Cortex of kidney (tissue), 1 donor: ENCODE measurements at places on chromosomes 12 and 14.

GRCh38 chr14:103213331-103213730 is 90.1 kb downstream of the TNFAIP2 start:
- DNase-seq, result no peak

GRCh38 chr12:124399622-124400021 is 104.7 kb downstream of the RFLNA start:
- DNase-seq, result no peak

DNA sequence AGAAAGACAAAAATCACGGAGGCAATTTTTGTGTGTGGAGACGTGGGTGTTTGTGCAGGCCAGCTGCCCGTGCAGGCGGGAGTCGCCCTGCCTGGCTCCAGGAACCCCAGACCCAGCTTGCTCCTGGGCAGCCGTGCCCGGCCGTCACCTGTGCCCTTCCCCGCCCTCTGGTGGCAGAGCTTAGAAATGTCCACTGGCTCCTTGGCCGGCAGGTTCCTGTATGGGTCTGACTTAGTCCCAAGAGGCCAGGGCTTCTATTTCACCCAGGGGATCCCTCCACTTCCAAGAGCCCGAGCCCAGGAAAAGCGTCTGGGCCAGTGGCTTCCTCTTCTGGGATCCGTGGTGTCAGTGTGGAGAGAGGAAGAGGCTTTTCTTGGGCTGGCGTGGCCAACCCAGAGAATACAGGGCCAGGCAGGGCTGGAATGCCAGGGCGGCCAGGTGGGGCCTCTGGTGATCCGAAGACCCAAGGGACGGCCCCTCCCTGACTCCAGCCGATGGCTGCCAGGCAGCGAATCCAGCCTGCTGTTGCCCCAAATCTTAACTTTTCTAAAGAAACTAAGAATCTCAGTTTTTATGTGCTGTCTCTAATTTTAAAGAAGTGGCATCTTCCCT is 120.9 kb downstream of the TMEM132C start:
- no peak for DNase-seq

DNA sequence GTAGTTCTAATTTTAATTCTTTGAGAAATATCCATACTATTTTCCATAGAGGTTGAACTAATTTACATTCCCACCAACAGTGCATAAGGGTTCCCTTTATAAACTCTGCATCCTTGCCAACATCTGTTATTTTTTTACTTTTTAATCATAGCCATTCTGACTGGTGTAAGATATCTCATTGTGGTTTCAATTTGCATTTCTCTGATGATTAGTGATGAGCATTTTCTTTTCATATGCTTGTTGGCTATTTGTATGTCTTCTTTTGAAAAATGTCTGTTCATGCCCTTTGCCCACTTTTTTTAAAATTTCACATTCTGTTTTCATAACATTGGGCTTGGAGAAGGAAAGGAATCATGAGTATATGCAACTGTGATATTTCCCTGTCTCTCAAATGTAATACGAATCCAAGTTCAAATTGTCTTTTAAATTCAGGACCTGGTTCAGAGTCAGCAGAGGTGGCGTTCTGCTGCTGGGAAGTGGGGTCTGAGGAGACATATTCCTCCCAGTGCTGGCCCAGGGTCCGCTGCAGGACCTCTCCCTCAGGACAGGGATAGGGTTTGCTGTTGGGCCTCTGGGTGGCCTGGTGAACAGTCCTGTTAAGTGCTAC is 81.2 kb upstream of the ETV6 start:
- no peak for DNase-seq

GRCh38 chr12:70443062-70443673 is 77.1 kb downstream of the KCNMB4 start:
- no peak for DNase-seq

DNA sequence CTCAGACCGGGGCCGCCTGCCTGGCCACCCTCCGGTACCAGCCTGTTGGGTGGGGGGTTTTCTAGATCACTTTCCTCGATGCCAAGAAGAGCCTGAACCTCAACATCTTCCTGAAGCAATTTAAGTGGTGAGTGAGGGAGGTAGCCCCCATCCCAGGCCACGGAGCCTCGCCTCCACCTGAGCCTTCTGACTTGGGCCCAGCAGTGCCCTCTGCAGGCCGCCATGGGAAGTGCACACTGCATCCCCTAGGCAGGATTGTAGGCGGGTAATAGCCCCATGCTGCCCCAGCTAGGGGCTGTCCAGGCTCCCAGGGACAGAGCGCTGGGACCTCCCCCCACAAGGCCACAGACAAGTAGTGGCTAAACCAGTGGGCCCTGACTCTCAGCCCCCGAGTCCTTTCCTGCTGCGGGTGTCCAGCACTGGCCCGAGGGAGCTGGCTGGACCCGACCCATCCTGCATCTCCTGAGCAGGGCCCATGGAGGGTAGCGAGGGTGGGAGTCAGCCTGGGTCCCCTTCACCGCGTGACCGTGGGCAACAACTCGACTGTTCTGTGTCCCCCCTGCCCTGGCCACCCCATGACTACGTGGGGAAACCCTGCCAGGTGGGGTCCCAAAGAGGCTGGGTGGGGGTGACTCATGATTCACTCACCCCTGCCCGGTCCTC is 15.3 kb upstream of the ADSS1 start:
- DNase-seq, result no peak

GRCh38 chr14:22418631-22419030 is 170.4 kb downstream of the DAD1 start:
- DNase-seq, result no peak

DNA sequence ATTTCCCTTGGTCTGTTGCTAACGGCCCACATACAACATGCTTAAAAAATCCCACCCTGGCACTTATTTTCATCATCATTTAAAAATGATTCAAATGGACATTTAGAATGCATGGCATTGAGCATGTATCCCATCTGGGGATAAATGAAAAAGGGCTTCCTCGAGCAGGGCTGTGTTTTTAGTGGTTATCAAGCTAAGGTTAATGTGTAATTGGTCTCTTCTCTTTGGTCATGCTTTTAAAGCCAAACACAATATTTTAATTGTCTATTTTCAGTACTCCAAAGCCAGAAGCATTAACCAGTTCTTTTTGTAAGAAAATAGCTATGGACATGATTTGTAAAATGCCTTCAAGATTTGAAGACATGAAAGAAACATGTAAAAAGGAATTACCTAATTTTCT is 1.9 kb upstream of the TRHDE start:
- DNase-seq, result no peak

DNA sequence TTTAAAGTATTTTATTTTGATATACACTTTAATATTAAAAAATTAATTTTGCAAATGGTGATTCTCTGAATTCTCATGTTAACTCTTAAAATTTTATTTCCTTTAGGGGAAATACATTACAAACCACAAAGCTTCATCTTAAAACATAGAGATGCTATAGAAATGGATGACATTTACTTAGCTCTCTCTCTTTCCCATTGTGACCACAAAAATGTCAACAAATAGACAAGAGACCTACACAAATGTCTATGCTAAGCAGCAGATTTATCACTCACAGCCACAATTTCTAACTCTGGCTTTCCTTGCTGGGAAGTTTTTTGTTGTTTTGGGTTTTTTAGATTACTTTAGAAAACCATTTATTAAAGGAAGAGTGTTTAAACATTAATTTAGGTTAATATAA is 19.9 kb upstream of the PHC1 start:
- DNase-seq, result no peak

DNA sequence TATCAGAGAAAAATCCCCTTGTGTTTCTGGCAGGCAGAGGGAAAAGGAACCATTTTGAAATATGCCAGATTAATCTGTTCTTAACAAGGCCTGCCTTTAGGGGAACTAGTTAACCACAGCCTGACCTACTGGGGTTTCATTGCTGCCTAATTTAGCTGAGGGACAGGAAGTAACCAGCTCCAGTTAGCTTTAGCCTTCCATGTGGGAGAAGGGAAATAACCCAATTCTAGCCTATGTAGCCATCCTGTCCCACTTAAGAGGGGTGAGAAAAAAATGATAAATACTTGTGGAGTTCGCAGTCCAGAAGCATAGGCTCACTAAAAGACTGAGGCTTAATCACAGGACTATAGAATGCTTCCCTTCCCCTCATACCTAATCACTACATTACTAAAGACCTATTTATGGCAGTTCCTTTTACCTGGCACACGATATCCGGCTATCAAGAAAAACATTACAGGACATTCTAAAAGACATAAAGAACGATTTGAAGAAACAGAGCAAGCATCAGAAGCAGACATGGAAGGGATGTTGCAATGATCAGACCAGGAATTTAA is 22.8 kb downstream of the COX8C start:
- no peak for DNase-seq

DNA sequence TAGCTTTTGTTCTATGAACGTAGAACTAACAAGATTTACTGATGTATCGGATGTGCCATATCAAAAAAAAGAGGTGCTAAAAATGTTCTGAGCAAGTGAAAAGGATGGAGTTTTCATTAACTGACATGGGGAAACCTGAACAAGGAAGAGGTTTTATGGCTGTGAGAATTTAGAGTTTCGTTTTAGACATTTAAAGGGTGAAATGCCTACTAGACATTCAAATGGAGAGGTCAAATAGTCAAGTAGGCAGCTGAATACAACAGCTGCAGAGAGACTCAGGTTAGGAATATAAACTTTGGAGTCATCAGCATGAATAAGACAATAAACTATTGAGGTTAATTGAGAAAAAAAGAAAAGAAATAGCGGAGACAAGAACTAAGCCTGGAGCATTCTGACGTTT is 364.9 kb upstream of the GARIN6 start:
- no peak for DNase-seq

DNA sequence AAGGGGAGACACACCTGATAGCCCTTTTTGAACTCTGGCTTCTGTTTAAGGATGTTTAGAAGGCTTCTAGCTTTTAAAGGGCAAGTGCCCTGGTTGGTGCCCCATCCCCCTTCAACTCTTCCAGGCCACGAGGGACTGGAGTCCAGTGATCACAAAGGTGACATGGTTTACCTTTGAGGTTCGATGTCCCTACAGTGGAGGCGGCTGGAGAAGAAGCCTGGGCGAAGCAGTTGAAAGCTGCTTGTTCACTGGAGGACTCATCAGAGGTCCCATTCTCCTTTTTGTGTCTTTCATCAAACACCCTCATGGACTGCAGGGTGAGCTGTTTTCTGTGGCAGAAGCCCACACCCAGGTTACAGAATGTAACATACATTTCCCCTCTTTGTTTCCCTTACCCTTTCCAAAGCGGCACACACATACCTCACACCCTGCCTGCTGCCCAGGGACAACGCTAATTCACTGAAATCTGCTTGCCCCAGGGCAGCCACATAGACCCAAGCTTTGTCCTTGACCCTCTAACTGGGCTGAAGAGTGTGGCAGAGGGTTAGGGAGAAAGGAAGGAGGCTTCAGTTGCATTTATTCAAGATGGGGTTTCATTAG is 7.7 kb downstream of the TBX3 start:
- DNase-seq, result no peak

DNA sequence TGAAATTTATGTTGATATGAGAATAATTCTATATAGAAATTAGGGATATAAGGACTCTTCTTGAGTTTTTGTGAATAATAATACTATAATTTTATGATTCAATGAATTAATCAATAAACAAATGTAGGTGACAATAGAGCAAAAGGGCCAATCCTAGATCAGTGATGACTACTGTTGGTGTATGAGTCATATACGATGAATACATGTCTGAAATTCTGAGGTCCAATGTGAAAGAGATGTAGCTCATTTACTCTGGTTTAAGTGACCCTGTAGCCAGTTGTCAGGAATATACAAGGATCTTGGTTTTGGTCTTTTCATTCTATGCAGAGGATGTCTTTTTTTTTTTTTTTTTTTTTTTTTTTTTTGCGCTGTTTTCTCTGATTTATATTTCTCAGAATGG is 72.1 kb upstream of the RTL1 start:
- no peak for DNase-seq

- DNase-seq, result no peak
Measured at GRCh38 chr14:94026889-94027469, 839 bp downstream of the OTUB2 start.

DNA sequence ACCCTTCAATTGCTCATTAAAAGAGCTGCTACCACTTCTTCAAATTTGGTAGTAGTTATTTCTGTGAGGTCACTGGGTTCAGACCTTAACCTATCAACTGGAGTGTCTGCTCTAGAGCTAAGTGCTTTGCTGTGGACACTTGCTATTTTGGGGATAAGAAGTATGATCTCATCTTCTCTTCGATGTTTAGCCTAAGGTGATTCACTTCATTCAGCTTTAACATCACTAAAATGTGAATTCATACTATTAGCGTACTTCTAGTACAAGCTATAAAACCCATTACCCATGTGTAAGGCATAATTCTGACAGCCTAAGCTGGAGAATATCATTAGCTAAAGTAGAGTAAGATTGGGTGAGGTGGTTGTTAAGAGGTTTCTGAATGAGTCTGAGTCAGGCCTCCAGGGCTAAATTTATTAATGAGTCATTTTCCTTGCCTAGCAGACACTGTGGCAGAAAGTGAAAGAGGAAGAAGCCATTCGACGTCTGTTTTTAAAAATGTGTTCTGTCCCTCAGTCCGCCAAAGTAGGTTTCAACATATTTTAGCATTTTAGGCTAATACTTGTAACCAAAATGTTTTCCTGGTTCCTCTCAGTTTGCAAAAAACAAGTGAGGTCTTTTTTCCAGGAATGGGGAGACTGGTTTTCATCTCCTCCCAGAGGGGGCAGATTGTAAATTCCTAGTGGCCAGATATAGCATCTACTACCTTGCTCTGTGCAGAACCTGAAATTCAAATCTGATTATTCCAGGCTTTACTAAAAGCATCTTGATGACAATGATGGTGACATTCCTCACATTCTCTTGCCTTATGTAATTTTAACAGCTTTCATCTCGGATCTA is 103.6 kb downstream of the SSPN start:
- DNase-seq, result no peak

DNA sequence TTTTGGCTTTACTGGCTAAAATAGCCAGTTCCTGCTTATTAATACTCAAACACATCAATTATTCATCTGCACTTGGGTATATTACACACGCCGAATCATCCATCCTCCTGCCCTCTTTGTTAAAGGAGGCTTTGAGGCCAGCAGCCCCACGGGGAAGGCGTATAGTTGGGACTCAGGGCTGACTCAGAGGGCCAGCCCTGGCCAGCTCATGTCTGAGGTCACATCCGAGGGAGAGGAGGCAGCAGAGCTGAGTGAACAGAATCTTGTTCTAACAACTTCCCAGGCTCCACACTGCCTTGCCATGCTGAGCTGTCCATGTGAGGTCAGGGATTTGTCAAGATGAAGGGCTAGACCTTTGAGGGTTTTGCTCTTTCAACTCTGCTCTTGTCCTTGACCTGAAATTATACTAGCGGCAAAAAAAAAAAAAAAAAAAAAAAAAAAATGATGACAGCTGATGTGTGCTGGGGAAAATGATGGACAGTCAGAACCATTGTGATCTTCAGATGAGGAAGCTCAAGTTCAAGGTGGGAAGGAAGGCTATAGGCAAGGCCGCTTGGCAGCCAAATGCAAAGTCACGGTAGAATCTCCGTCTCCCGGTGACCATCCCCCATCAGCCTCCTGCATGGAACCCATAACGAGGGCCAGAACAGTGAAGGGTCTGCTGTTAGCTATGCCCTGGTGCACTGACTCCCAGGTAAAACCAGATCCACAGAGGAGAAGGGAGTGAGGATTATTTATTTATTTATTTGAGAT is 12.5 kb upstream of the MARK3 start:
- DNase-seq, result no peak

GRCh38 chr14:76940021-76940760 is 88.3 kb downstream of the IRF2BPL start:
- DNase-seq, result no peak

- DNase-seq, result no peak
Measured at GRCh38 chr14:42683707-42684106, 1077.0 kb downstream of the LRFN5 start.
